RCC 7860 (cell line): ENCODE measurements at places on chromosomes 5 and 9.

- DNase-seq: no peak
Observed at GRCh38 chr5:176697934-176698538, 50.8 kb downstream of the TSPAN17 start.

DNA sequence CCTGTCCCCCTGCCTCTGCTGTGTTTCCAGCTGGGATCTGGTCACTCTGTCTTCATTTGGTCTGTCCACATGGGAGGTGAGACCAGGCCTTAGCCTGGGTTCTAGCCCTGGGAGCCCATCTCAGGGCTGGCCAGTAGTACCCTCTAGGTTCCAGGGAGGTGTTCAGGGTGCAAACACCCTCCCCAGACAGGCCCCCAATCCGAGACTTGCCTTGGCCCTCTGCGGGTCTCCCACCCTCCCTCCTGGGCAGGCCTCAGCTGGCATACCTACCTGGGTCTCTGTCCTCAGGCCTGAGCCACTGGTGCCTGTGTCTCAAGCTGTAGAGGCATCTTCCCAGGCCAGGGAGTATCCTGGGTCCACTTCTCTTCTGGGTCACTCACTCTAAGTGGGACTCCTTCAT is 925 bp upstream of the SAPCD2 start:
- DNase-seq: no peak

- DNase-seq: no peak
Observed at GRCh38 chr5:96922499-96923244, 13.2 kb upstream of the LNPEP start.

DNA sequence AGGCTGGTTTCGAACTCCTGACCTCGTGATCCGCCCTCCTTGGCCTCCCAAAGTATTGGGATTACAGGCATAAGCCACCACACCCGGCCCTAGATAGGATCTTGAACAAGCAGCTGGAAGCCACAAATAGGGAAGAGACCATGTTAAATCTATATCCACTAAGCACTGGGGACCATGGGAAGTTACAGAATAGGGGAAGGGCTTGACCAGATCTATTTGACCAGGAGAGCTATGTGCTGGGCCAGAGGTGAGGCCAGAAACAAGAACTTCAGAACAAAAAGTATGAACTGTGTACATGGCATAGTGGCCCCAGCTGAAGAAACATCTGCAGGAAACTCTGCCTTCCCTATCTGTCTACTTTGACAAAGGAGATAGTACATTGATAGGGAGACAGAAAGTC is 10.8 kb downstream of the KLF4 start:
- DNase-seq: no peak

GRCh38 chr9:121071756-121072421 is 2.9 kb upstream of the CNTRL start:
- DNase-seq: no peak

DNA sequence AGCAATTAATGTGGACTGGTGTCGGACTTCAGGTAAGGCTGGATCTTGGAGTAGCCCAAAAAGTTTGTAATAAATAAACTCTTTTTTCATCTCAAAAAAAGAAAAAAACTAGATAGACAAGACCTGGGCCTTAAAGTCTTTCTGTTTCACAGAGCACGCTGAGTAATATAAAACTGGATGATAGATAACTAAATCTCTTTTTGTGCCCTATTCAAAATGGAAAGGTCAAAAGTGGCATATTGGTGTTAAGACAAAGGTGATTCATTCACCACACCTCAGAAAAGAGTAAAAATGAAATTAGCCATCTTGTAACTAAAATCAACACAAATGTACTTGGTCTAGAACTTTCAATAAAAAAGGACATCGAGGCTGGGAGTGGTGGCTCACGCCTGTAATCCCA is 30.3 kb upstream of the RFK start:
- no peak for DNase-seq

- DNase-seq: no peak
Observed at GRCh38 chr5:17896605-17897004, 262.3 kb downstream of the TAF11L14 start.
